Activated T-helper 1 cell treated with Interleukin-2 at 50 U/mL for 16 hours (primary cell): ENCODE measurements at places on chromosomes 5 and 9.

- no peak for DNase-seq
Measured at GRCh38 chr9:117521293-117521692, 106.4 kb upstream of the ASTN2 start.

- no peak for DNase-seq
Measured at GRCh38 chr5:35063414-35063813, 15.7 kb upstream of the AGXT2 start.

DNA sequence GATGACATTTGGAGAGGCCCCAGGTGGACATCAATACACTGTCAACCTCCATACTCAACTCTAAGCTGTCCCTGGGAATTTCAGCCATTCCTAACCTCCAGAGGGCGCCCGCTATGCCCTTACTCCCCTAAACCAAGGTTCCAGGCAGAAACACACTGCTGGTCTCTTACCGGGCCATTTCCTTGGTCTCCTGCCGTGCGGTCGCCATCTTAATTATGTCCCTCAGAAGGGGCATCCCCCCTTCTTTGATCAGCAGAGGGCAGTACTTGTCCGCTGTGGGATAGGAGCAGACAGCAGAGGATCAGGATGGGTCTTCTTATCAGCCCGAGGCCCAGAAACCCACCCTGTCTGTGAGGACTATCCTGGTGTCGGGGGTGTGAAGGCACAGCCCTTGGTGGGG, 9.3 kb upstream of the ZDHHC12 start:
- DNase-seq: no peak

DNA sequence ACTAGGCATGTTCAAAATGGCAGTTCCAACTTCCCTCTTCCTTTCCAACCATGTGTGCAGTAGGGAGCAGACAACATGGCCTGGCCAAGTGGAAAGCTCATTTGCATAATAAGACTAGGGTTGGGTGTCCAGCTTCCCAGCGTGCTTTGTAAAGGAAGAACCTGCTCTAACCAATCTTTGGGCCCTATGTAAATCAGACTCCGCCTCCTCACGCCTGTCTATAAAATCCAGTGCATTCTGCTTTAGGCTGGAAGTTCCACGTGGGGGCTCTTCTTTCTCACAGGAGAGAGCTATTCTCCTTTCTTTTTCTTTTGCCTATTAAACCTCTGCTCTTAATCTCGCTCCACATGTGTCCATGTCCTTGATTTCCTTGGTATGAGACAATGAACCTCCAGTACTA, 83.4 kb downstream of the GCNT1 start:
- DNase-seq: no peak
